Upper lobe of right lung (tissue), 1 donor: ENCODE measurements at places on chromosomes 13 and 19. TPM values are rescaled to one million over a fixed set of nuclear protein-coding genes. Genes with fewer than 3 reads are reported as not detected.

DNA sequence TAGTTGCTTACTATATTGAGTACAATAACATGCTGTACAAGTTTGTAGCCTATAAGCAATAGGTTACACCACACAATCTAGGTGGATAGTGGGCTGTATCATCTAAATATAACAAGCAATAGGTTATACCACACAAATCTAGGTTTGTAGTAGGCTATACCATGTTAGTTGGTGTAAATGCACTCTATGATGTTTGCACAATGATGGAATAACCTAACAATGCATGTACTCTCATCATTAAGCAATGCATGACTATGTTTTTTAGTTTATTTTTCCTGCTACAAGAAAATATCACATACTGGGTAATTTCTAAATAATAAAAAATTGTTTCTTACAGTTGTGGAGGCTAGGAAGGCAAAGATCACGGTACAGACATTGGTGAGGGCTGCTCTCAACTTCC lies 262.5 kb downstream of the SLITRK6 start:
- no peak for DNase-seq

DNA sequence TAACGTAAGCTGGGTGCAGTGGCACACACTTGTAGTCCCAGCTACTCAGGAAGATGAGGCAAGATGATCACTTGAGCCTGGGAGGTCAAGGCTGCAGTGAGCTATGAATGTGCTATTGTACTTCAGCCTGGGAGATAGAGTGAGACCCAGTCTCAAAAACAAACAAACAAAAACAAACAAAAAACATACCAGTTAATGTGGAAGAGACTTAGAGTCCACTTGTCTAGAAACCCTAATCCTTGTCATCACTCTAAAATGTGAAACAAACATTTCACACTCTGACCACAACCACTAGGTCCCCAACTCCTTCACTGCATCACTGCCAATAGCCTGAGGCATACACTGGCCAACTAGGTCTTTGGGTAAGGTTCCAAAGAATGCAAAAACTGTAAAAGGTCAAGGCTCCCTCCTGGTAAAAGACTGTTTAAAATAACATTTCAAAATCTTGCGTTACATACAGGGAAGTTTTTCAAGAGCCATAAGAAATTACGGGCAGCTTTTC lies 28.6 kb upstream of the CYP2B6 start:
- no peak for DNase-seq

POSTN gene
- total RNA-seq, result 96.9 TPM

GRCh38 chr19:55644191-55644833 lies 863 bp downstream of the ZNF581 start:
- DNase-seq, result no peak

DNA sequence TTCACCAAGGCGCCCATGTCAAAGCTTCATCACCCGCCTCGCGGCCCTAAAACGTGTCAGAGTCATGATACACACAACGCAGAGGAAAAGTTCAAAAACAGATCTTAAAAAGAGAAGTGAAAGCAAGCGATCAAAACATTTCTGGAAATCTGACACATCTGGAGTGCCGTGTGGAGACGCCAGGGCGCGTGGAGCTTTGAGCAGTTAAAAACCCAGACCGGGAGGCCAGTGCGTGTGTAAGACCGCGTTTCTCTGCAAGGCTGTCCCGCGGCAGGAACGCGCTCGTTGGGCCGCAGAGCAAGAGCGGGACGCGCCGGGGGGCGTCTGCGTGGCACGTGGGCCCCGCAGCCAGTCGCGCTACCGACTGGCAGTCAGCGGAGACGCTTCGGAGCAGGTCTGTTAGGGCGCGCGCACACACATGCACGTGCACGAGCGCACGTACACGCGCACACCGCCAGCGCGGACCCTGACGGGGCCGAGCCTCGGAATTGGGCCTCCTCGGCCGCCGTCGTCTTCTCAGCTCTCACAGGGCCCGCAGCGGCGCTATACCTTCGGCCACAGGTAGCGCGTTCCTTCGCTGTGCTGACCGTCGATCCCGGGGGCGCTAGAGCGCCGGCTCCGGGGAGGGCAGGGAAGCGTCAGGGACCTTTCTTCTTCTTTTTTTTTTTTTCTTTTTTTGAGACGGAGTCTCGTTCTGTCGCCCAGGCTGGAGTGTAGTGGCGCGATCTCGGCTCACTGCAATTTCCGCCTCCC lies 35.8 kb downstream of the RNF6 start:
- DNase-seq, result peak; percentile 96

DNA sequence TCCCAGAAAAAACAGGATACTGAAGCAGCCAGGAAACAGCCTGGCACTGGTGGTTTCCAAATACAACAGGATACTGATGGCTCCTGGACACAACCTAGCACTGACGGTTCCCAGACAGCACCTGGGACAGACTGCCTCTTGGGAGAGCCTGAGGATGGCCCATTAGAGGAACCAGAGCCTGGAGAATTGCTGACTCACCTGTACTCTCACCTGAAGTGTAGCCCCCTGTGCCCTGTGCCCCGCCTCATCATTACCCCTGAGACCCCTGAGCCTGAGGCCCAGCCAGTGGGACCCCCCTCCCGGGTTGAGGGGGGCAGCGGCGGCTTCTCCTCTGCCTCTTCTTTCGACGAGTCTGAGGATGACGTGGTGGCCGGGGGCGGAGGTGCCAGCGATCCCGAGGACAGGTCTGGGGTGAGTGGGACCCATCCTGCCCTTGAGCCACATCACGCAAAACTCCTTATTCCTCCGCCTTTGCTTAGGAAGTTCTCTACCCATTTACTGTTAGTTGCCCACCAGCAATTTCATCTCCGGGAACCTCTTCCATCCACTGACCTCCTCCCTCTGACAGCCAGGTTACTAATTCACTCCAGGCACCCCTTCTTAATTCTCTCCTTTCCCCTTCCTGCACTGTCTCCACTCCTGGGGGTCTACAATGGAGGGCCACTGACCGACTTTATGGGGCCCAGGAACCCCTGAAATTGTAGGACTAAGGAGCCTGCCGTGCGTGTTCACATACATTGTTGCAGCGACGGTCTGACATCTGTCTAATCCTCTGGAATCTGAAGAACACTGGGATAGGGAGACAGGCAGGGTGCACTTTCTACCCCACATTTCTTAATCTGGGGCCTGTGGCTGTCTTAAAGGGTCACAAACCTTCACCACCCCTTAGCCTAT lies 1.2 kb downstream of the ITPKC start:
- DNase-seq, result peak; percentile 83
